Aorta (tissue), 5 donors: ENCODE measurements at places on chromosomes 1 and 21.

GRCh38 chr21:45551316-45551715 is 9.1 kb upstream of the SLC19A1 start:
- DNase-seq: peak; percentile 35

DNA sequence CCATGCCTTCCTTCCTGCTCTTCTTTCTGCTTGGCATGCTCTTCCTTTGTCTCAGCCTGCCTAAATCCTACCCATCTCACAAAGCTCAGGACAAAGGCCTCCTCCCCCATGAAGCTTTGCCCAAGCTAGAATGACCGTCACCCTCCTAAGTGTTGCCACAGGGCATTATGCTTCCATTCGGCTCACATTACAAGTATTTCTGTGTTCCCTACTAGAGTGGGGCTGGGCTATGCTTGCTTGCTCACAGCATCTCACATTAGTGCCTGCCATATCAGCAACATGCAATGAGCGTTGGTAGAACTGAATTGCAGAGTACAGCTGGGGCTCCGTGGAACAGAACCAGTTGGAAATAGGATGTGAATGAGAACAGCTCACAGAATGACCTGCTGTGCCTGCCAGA is 82.8 kb downstream of the CD58 start:
- no peak for DNase-seq

GRCh38 chr1:116712510-116712909 is 41.7 kb upstream of the CD2 start:
- DNase-seq: no peak

- DNase-seq: peak; percentile 96
Observed at GRCh38 chr1:154970631-154971340, at the start of gene SHC1. TSS of gene SHC1 (minus strand) at chr1:154970747. CDS start at chr1:154970526, 221 bp downstream.

- DNase-seq: no peak
Observed at GRCh38 chr1:161890574-161890973, 124.5 kb downstream of the ATF6 start.

- DNase-seq: no peak
Observed at GRCh38 chr1:1895456-1896336, 4.8 kb upstream of the GNB1 start.

DNA sequence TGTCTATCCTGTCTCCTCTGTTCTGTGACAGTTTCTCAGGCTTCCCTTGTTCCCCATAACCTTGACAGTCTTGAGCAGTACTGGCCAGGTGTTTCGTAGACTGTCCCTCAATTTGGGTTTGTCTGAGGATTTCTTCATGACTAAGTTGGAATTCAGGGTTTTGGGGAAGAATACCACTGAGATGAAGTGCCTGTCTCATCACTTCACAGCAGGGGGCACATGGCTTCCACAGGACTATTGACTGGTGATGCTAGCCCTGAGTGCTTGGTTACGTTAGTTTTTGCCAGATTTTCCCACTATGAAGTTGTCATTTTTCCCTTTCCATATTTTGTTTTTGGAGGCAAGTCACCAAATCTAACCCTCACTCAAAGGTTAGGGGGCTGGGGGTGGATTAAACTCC is 45.7 kb downstream of the CDCP2 start:
- DNase-seq: no peak

DNA sequence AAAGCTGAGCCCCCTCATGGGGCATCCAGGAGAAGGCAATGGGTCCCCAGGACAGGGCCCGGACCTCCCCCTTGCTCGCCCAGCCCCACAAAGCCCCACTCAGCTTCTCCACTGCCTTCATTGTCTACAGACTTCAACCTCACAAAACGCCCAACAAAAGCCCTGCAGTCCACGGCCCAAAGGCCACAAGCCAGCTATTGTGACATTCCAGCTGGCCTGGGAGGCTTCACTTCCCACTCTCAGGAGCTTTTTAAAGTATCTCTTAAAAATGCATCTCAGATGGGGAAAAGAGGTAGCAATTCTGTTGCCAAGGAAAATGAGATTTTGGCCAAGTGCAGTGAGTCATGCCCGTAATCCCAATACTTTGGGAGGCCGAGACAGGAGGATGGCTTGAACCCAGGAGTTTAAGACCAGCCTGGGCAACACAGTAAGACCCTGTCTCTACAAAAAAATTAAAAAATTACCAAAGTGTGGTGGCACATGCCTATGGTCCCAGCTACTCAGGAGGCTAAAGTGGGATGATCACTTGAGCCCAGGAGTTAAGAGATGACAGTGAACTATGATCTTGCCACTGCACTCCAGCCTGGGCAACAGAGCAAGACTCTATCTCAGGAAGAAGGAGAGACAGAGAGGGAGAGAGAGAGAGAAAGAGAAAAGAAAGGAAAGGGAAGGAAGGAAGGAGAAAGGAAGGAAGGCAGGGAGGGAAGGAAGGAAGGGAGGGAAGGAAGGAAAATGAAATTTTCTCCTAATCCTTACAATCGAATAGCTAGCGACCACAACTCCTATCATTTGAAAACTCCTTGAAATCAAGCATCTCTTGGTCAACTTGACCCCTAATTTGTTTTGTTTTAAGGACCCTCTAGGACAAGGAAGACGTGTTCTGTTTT is 31.4 kb upstream of the TARDBP start:
- DNase-seq: peak; percentile 67

DNA sequence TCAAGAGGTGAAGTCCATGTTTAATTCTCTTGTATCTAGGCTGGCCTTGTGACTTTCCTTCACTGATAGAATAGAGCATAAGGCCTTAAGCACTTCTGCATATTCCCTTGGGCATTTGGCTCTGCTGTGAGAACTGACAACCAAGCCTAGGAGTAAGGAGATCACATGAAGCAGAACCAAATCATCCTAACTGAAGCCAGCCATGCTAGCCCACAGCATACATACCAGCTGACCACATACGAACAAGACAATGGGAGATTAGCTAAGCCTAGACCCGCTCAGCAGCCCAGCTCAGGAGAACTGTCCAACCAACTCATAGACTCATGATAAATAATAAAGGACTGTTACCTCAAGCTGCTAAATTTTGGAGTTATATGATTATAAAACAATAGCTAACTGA is 114.6 kb upstream of the NEK7 start:
- no peak for DNase-seq

- no peak for DNase-seq
Observed at GRCh38 chr1:4700801-4701200, 46.4 kb downstream of the AJAP1 start.

GRCh38 chr21:38404177-38404576 is 94.1 kb downstream of the ERG start:
- DNase-seq: no peak

- no peak for DNase-seq
Observed at GRCh38 chr21:44697811-44698734, 1.1 kb downstream of the KRTAP10-12 start.

- DNase-seq: no peak
Observed at GRCh38 chr1:75559800-75560199, 51.1 kb downstream of the SLC44A5 start.

DNA sequence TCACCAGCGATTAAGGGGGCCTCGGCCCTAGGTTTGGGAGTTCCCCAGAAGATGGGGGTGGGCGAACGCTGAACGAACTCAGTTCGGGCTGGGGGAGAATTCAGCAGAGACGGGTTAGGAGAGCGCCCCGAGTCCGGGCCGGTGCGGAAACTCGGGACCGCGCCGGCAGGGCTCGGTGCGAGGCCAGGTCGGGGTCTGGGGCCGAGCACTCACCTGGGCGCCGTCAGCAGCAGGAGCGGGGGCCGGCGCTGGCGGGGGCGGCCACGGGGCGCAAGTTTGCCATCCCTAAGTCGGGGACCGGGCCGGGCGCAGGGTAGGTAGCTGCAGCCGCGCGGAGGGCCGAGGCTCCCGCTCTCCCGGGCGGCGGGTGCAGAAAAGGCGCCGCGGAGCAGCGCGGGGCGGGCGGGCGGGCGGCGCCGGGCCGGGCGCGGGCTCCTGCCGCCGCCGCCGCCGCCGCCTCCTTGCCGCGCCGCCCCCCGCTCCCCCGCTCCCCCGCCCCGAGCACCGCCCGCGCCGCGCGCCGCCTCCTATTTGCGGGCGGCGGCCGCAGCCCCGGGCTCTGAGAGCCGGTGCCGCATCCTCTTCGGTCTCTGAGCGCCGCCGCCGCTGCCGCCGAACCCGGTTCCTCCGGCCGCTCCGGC is 349 bp downstream of the ADGRB2 start:
- DNase-seq: no peak

DNA sequence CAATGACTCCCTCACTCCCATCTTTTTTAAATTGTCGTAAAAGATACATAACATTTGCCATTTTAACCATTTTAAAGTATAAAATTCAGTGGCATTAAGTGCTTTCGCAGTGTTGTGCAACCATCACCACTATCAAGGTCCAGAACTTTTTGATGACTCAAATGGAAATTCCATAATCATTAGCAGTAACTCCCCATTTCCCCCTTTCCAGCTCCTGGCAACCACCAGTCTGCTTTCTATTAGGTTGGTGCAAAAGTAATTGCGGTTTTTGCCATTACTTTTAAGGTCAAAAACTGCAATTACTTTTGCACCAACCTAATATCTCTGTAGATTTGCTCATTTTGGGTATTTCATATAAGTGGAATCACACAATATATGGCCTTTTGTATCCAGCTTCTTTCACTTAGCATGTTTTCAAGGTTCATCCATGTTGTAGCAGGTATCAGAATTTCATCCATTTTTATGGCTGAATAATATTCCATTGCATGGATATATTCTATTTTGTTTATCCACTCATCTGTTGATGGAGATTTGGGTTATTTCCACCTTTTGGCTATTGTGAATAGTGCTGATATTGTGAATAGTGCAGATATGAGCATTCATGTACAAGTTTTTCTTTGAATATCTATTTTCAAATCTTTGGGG is 159.7 kb downstream of the HIVEP3 start:
- DNase-seq: no peak
